ENCODE measurements at places on chromosomes 12 and 14.

DNA sequence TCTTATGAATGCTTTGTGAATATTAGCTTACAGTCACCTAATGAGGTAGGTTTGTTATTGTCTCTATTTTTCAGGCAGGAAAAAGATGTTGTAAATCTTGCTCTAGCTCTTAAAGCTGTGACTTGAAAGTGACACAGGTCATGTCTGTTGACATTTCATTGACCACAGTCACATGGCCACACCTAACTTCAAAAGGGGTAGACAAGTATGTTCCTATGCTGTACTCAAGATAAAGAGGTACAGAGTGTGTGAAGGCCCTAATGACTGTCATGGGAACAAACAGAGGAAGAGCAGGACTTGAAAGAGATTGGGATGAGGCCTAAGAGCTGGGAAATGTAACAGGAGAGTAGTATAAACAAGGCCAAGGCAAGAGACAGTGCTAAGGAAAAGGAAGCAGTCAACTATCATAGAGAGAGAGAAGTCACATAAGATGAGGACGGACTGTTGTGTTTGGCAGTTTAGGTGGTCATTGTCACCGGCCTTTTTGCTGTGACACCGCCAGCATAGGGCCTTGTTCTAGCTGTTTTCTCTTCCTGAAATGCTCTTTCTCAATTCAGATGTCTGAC, 181.0 kb downstream of the CFAP54 start:
- no peak for DNase-seq

GRCh38 chr12:92503971-92504593, 198.7 kb upstream of the PLEKHG7 start:
- DNase-seq, result no peak

DNA sequence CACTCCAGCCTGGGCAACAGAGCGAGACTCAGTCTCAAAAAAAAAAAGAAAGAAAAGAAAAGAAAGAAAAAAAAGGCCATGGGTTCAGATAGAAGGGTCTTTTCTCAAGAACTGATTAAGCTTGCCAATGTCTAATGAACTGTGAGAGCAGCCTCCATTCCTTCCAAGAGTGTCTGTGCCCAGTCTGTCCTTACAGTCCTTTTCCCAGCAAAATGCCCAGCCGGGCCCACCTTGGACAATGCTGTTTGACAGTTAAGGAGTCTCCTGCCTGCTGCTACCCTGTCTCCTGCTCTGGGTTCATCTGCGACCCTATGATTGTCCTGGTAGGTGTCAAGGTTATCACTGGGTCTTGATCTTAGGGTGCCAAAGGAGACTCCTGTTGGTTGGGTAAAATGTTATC, 21.4 kb downstream of the SYNE3 start:
- no peak for DNase-seq

- no peak for DNase-seq
Measured at GRCh38 chr14:74141703-74142102, 56.9 kb downstream of the LIN52 start.

GRCh38 chr14:76995279-76996035, 33.1 kb downstream of the IRF2BPL start:
- DNase-seq, result no peak
